Activated T-helper 2 cell treated with anti-CD3 and anti-CD28 coated beads, Interferon-gamma antibody, Interleukin-2, Interleukin-4, amounts not matched to agents 10 μg/mL and 5 μg/mL and 100 μg/mL, durations not matched to agents 14 hours and 24 hours and 36 hours (primary cell): ENCODE measurements at places on chromosomes 6 and 20.

DNA sequence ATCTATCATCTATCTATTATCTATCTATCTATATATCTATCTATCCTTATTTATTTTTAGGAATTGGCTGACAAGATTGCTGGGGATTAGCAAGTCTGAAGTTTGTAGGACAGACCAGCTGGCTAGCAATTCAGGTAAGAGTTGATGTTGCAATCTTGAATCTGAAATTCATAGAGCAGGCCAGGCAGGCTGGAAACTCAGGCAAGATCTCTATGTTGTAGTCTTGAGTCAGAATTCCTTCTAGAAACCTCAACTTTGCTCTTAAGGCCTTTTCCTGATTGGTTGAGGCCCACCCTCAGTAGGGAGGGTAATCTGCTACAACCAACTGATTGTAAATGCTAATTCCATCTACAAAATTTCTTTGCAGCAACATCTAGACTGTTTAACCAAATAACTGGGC lies 19.2 kb downstream of the MAPK13 start:
- no peak for DNase-seq
- H3K27me3 ChIP-seq = no peaks in the 10 kb centered on the region
- peaks cover 9% of the 10 kb centered on the region for H3K36me3 ChIP-seq
- H3K27ac ChIP-seq = no peak overlapping the region
- H3K4me3 ChIP-seq = no peak overlapping the region

DNA sequence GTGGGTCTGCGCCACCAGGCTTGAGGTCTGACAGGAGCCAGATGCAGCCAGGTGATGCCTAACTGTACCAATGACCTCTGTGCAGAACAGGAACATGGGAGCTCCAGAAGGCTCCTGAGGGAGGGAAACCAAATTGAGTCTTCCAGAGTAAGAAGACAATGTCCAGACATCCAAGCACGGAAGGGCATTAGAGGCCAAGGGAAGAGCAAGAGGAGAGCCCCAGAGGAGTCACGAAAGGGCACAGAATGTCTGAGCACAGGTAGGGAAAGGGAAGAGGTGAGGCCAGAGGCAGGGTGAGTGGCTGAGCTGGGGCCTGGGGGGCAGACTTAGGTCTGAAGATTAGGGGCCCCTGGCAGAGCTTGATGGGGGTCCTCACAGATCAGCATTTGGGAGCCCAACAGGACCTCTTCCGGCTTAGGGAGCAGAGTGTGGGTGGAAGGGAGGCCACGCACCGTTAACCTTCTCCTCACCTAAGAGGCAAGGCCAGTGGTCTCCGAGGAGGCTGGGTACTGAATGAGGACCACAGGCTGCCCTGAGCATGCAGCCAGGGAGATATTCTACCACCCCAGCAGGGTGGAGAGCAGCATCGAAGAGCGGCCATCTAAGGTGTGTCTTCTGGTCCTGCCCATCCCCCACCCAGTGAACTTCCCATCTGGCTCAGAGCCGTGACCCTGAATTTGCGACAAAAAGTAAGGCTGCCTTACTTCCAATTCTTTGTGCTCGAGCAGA lies 41.7 kb downstream of the RRBP1 start:
- DNase-seq = no peak
- no peak overlapping the region for H3K4me3 ChIP-seq
- H3K36me3 ChIP-seq = peaks cover 12% of the 10 kb centered on the region

- no peaks in the 10 kb centered on the region for H3K27me3 ChIP-seq
- H3K4me3 ChIP-seq = peak within 1 kb of the TSS; percentile 94
- peak; percentile 95 for DNase-seq
- peak within 1 kb of the TSS; percentile 75 for H3K27ac ChIP-seq
- H3K36me3 ChIP-seq = peaks cover 42% of the 10 kb centered on the region
Measured at GRCh38 chr6:33454009-33454946, at the start of gene ZBTB9. Gene ZBTB9, plus strand, starts transcription at chr6:33454576. Its CDS starts 525 bp downstream, at chr6:33455101.

DNA sequence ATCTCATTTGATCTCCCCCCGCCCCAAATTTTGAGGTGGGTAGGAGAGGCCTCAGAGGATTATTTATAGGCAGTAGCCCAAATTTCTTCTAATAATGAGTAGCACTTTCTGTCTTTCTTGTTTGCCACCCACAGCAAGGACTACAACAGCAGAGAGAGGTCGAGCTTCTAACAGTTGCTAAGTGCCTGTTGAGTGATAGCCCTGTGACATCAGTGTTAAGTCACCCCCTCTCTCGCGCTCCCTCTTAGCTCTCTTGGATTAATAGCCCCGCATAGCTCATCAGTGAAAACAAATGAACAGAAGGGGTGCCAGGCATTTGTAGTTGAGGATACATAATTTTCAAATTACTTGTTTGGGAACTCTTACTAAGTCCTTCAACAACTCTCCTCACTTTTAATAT lies 3.5 kb downstream of the ANKRD60 start:
- no peak overlapping the region for H3K4me3 ChIP-seq
- H3K36me3 ChIP-seq = peaks cover 21% of the 10 kb centered on the region
- H3K4me1 ChIP-seq = peaks cover 41% of the 10 kb centered on the region
- peaks cover 43% of the 10 kb centered on the region for H3K27me3 ChIP-seq
- no peak overlapping the region for H3K27ac ChIP-seq

GRCh38 chr6:29631209-29631810 lies 1.7 kb downstream of the GABBR1 start:
- H3K4me1 ChIP-seq = peaks cover 38% of the 10 kb centered on the region
- peak overlapping the region; percentile 81 for H3K4me3 ChIP-seq
- no peak for DNase-seq
